Activated CD8-positive, alpha-beta memory T cell treated with anti-CD3 and anti-CD28 coated beads for 4 hours (primary cell): ENCODE measurements at places on chromosomes 12 and 14.
A peak's percentile ranks its signal among the peaks of the same experiment; 100 is the strongest.

GRCh38 chr12:32811686-32812392 lies 56.1 kb upstream of the YARS2 start:
- DNase-seq, result no peak

GRCh38 chr14:104687601-104688504 lies 1.6 kb upstream of the INF2 start:
- DNase-seq, result no peak

- no peak for DNase-seq
These were observed 98.7 kb downstream of the BBS10 start for GRCh38 chr12:76249501-76249900.

DNA sequence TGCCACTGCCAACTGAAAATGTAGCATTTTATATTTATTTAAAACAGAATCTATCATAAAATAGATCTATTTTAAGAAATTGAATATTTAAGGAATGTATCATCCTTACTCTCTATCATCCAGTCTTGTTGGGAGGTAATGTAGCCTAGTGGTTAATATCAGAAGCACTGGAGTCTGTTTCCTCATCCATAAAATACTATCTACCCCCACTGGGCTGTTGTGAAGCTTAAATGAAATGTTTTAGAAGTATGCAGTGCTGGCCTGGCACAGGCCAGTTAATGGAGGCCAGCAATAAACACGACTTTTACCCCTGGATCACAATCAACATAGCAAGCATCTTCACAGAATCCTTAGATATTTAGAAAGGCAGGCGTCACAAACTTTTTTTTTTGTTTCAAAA lies 188.0 kb downstream of the CAND1 start:
- DNase-seq, result no peak

DNA sequence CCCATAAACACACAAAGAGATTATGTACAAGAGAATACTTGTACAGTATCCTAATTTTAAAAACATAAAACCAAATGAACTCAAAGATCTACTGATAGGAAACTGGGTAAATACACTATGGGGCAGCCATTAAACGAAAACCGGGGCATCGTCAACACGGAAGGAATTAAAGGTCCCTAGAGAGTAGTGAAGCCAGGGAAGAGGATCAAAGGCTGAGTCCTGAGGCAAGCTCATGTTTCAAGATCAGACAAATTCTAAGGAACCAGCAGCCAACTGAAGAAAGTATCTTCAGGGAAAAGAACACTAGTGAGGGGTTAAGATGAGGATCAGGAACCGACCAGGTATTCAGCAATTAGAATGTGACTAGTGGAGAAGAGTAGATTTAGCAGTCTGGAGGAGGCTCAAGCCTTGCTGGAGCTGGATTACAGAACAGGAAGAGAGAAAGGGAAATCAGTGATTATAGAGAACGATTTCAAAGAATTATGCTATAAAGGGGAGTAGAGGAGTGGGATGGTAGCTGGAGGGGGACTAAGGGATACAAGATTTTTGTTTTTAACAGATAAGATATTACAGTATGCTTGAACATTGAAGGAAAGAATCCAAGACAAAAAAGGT lies 23.7 kb downstream of the SEL1L start:
- DNase-seq, result no peak

DNA sequence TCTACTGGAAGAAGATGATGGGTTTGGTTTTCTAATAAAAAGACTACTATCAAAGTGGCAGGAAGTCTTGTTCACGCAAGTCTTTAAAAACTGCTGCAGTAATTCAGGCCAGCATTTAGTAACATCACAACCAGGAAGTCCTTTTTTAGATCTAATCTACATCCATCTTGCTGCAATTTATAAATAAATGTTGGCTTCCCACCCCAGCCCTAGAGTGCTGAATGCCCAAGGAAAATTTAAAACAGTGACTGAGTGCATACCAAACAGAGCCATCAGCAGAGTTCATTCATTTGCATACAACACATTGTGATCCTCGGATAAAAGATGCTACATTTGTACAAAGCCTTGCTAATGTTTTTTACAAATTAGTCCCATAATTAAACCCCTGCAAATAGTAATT lies 72.1 kb downstream of the PHLDA1 start:
- DNase-seq, result no peak

GRCh38 chr14:21768116-21768874 lies 94.7 kb upstream of the OR4E1 start:
- DNase-seq, result no peak

DNA sequence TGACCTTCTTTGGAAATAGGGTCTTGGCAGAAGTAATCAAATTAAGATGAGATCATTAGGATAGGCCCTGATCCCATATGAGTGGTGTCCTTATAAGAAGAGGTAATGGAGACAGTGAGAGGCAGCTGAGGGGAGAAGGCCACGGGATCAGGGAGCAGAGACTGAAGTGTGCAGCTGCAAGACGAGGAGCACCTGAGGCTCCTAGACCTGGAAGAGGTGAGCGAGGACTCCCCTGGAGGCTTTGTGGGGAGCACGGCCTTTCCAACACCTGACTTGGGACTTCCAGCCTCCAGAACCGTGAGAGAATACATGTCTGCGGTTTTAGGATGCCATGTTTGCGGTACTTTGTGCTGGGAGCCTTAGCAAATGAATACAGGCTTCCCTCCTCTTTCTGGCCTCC lies 37.5 kb downstream of the LRTM2 start:
- no peak for DNase-seq

DNA sequence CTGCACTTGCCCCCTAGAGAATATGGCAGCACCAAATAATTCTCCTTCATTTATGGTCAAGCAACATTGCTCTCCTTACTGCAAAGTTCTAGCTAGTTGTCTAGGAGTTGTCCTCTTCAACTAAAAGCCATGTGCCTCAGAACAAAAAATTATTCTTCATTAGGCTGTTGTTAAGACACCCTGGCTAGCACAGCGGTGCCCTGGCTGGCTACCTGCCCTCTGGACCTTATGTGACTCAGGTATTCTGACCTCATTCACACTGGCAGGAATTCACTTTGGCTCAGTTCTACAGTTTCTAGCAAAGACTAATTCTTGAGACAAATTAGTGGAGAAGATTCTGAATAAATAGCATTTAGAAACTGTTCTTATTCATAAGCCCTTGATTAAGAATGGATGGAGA lies 224.4 kb upstream of the KRR1 start:
- no peak for DNase-seq

- no peak for DNase-seq
These were observed 197.0 kb downstream of the ERC1 start for GRCh38 chr12:1188016-1188415.

DNA sequence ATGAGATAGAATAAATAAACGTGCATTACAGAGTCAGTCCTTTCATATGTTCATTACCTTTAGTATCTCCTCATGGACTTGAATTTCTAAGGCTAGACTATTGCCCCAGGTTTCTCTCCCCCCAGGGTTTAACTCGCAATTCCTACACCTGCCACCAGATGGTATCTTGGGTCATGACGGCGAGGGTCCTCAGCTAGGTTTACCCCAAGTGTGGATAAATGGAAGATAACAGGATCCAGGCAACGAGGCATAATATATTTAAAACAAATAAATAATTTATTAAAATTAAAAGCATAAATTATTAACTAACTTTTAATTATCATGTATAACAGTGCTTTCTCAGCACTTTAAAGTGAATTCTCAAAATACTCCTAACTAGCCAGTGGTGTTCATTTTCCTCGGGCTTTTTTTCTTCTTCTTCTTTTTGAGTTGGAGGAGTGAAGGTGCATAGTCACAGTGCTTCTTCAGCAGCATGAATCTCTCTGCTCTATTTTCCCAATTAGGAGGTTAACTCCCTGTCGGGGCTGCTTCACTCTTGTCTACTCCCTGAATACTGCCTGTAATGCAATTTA lies 243.5 kb upstream of the CAND1 start:
- peak; percentile 5 for DNase-seq

DNA sequence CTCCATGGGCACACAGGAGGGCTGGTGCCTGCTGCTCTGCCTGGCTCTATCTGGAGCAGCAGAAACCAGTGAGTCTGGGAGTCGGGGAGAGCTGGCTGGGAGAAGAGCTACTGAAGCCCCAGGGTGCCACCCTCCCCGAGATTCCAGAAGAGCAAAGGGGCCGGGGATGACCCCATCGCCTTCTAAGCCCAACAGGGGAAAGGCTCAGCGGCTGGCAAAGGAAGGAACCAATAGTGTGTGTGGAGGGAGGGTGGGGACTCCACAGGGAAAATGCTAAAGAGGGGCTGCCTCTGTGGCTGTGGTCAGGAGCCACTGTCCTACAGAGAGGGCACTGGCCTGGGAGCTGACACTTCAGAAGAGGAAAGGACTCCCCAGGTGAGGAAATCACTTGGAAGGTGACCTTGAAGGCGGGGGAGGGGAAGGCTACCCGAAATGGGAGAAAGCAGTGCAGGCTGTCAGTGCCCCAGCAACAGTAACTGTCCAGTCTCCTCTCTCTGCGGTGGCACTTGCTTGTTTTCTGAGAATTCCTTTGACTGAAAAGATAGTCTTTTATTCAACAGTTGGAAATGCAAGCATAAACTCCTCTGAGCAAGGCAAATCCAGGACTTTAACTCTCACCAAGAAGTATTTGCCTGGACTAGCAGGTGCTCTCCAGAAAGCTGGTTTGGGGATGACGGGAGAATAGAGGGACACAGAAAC lies 552 bp downstream of the TAPBPL start:
- no peak for DNase-seq

DNA sequence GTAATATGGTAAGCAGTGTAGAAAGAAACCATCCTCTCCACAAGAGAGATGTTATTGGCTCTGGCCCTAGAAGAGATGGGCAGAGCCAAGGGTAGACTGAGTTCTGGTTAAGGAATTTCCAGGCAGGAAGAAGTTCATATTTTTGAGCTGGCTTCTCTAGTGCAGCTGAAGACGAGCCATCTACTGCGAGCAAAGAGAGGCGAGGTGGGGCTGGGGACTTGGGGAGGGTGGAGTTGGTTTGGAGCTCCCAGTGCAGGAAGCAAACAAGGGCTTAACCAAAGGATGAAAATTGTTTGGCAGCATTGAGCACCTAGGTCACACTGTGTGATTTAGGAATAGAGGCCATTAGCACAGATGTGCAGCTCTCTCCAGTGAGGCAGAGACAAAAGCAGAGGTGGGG lies 239.6 kb downstream of the ZFP36L1 start:
- no peak for DNase-seq

- DNase-seq, result peak; percentile 46
These were observed 8.8 kb upstream of the GNPTAB start for GRCh38 chr12:101839324-101840283.

DNA sequence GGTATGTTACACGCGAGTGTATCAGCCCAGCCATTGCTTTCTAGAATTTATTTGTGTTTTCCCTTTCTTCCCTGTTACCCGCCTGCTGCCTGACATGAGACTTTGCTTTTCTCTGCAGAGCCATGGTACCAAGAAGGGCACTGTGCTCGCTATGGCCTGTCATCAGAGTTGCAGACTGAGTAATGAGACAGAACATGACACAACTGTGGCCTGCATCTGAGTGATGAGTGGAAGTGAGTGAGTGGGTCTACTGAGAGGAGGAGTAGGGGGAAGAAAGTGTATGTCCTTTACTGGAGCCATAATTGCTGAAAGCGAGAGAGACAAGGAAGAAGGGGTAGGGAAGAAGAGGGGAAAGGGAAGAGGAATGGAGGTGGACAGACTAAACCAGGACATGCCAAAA lies 2.9 kb downstream of the RILPL1 start:
- no peak for DNase-seq

- no peak for DNase-seq
These were observed 103.4 kb downstream of the DAD1 start for GRCh38 chr14:22485649-22486048.

DNA sequence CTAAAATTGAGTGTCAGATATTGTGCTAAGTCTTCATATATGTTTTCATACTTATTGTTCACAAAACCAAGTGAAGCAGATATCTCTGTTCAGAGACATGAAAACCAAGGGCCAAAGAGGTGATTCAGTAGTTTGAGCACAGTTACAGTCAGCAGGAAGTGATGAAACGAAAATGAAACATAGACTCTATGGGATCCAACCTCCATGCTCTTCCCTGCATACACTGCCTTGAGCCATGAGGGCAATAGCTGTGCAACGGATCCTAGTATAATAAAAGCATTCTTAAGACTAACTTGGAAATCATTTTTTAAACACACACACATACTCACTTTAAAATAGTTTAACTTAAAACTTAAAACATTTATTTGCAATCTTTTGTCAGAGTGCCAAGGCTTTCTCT lies 27.9 kb downstream of the ESR2 start:
- no peak for DNase-seq

DNA sequence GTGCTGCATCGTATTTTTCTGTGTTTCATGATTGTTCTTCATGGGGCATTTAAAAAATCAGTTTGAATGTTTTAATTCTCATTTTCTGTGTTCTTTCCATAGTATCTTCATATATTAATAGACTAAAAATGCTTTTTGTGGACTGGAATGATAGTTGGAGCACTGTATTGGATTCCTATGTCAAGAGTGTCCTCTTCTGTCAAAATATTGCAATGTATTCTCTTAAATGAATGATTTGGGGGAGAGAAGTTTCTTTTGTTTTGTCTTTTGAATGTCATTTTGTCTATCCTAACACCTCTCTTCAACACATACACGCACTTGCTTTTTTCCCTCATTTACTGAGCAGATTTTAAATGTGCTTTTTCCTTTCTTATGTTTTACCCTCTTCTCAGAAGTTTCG lies 4.7 kb upstream of the EIF2S3B start:
- no peak for DNase-seq

GRCh38 chr14:55398679-55399078 lies 13.0 kb downstream of the ATG14 start:
- no peak for DNase-seq

DNA sequence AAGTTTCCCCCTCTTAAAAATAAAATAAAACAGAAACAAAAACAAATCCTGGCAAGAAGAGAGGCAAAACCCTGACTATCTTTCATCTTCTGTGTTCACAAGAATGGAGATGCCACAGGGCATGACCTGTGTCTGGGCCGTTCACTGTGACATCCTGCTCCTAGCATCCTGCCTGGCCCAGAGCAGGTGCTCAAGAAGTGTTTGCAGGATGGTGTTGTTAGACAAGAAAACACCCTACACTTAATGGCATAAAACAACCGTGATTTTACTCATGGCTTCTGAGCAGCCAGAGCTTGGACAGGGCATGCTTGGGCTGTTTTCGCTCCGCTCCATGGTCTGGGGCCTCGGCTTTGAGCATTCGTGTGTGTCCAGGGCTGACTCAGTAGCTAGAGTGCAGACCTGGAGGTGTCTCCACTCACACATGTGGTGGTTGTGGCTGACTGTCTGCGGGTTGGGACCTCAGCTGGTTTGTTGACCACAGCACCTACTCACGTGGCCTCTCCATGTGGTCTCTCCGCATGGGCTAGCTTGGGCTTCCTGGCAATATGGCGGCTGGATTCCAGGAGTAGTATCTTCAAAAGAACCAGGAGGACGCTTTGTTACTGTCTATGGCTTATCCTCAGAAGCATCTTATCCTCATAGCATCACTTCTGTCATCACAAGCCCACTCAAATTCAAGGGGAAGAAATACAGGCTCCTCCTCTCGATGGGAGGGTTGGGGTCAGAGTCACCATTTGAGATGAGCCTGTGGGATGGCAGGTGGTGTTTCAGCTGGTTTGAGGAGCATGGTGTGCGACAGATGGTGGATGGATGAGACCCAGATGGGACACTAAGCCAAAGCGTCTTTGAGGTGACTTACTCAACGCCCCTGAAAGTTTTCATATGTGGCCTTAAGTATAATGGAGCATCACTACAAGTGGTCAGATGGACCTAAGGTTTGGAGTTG lies 33.2 kb upstream of the FZD10 start:
- no peak for DNase-seq

GRCh38 chr12:74791365-74791764 lies 253.7 kb downstream of the ATXN7L3B start:
- no peak for DNase-seq
